ENCODE measurements at places on chromosomes 16 and 17. TPM values are rescaled to one million over a fixed set of nuclear protein-coding genes. Genes with fewer than 3 reads are reported as not detected.
A peak's percentile ranks its signal among the peaks of the same experiment; 100 is the strongest.

- no peak overlapping the region for H3K4me3 ChIP-seq
- H3K27me3 ChIP-seq: no peaks in the 10 kb centered on the region
- no peak for DNase-seq
Observed at GRCh38 chr16:59878479-59878878, 1144.4 kb upstream of the GOT2 start.

DNA sequence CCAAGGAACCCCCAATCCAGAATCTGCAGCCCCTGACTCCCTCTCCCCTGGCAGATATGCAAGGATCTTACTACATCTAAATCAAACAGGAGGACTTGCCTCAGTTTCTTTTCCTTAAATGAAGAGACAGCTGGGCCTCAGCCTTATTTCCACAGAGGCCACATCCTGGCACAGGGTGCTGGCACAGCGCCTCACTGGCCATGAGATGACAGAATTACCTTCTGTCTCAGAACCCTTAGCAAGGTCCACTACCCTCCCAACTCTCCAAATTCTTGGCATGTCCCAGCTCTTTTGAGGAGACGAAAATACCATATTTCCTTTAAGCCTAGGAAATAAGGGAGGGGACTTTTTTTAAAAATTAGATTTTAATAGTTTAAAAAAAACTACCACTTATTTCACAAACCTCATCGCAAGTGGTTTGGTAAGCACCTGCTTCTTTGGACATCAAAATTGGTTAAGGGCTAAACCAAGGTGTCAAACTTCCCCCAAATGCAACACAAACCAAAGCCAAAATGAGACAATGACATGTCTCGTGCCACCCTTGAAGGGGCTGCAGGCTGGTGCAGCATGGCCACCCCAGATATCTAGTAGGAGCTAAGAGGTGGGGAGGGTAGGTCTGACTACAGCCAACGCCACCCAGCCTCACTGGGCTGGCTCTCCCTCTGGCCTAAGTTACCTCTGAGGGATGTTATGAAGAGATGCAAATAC lies 25.3 kb downstream of the FAM117A start:
- H3K4me1 ChIP-seq: peaks cover 70% of the 10 kb centered on the region
- no peak for DNase-seq
- peak overlapping the region; percentile 95 for H3K27ac ChIP-seq
- no peaks in the 10 kb centered on the region for H3K27me3 ChIP-seq
- H3K36me3 ChIP-seq: peaks cover 16% of the 10 kb centered on the region

- peaks cover 8% of the 10 kb centered on the region for H3K27me3 ChIP-seq
- H3K36me3 ChIP-seq: peaks cover 3% of the 10 kb centered on the region
- no peak for DNase-seq
- no peak overlapping the region for H3K27ac ChIP-seq
- no peak overlapping the region for H3K4me3 ChIP-seq
Observed at GRCh38 chr16:19210968-19211367, 42.9 kb downstream of the SYT17 start.

- peaks cover 2% of the 10 kb centered on the region for H3K4me1 ChIP-seq
- no peak overlapping the region for H3K4me3 ChIP-seq
- H3K27ac ChIP-seq: no peak overlapping the region
- H3K27me3 ChIP-seq: peaks cover 5% of the 10 kb centered on the region
Observed at GRCh38 chr17:34172390-34172918, 82.6 kb upstream of the CCL2 start.

DNA sequence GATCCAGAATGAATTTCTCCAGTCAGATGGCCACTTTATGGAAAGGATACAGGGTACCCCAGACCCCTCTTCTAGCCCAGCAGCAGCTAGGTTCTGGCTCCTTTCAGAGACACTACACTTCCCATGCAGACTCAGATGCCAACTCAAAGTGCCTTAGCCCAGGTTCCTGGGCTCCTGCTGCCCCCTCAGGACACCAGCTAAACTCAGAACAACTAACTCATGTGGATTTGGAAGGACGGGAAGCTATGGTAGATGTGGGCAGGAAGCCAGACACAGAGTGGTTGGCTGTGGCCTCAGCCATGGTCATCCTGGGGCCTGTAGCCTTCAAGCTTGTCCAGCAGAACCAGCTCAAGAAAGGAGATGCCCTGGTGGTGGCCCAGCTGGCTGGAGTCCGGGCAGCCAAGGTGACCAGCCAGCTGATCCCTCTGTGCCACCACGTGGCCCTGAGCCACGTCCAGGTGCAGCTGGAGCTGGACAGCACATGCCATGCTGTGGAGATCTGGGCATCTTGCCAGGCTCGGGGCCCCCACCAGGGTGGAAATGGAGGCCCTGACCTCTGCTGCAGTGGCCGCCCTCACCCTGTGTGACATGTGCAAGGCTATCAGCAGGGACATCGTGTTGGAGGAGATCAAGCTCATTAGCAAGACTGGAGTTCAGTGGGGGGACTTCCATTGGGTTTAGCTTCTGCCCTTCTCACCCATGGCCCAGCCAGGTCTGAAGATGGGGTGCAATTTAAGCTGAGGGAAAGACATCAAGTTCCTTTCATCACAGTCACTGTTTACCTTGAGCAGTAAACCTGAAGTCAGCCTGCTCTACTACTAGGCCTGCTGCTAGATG lies 111.8 kb downstream of the N4BP1 start:
- no peak overlapping the region for H3K27ac ChIP-seq
- no peak overlapping the region for H3K4me3 ChIP-seq
- DNase-seq: no peak
- no peaks in the 10 kb centered on the region for H3K4me1 ChIP-seq
- no peaks in the 10 kb centered on the region for H3K36me3 ChIP-seq

DNA sequence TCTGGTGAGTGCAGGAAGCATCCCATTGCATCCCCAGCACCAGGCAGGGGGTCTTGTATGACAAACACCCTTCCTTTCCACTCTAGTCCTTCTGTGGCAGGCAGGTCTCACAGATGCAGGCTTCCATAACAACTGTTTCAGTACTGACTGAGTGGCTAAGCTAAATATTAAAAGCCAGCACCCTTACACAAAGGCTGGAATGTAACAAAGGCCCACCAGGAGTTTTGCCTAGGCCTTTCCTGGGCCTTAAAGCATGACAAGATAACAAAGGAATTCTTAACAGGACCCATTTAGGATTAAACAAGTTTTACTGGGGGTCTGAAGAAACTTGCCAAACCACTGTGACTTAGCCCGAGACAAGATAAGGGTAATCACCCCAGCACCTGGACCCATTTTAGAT lies 228.9 kb upstream of the RPL38 start:
- H3K4me1 ChIP-seq: no peaks in the 10 kb centered on the region
- no peak overlapping the region for H3K27ac ChIP-seq
- DNase-seq: no peak
- H3K36me3 ChIP-seq: no peaks in the 10 kb centered on the region

DNA sequence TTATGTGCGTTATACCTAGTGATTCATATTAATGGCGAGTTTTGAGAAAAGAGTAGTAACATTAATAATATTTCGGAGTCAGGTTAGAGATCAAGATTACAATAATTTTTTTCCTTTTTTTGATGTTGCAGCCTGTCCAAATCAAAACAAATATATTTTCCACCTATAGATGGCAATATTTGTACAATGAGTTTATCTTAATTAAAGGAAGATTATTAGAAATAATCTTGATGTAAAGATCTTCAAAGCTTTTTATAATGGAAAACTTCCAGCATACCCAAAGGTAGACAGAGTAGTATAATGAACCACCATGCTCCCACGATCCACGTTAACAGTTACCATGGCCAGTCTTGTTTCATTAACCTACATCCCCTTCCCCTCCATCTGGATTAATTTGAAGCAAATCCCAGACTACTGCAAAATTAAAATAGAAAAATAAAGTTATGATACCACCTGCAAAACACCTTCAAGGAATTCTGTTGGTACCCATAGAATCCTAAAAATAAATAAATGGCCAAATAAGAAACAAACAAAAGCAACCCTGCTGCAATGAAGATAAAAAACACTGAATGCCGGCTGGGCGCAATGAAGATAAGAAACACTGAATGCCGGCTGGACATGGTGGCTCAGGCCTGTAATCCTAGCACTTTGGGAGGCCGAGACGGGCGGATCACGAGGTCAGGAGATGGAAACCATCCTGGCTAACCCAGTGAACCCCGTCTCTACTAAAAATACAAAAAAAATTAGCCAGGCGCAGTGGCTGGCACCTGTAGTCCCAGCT lies 46.5 kb upstream of the GINS3 start:
- no peaks in the 10 kb centered on the region for H3K4me1 ChIP-seq
- H3K27ac ChIP-seq: no peak overlapping the region
- H3K36me3 ChIP-seq: no peaks in the 10 kb centered on the region
- no peak for DNase-seq

DNA sequence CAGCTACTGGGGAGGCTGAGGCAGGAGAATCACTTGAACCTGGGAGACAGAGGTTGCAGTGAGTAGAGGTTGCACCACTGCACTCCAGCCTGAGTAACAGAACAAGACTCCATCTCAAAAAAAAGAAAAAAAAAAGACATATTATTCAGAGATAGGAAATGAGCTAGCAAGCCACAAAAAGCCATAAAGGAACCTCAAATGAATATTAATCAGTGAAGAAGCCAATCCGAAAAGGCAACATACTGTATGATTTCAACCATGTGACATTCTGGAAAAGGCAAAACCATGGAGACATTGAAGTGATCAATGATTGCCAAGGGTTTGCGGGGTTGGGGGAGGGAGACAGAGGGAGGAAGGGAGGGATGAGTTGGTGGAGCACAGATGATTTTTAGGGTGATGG lies 8.4 kb upstream of the EXOC7 start:
- no peak overlapping the region for H3K27ac ChIP-seq
- H3K36me3 ChIP-seq: no peaks in the 10 kb centered on the region
- no peaks in the 10 kb centered on the region for H3K4me1 ChIP-seq
- H3K27me3 ChIP-seq: no peaks in the 10 kb centered on the region
- DNase-seq: no peak

ENO3 gene
- 30.7 TPM for total RNA-seq

CLDN6 gene
- not detected for total RNA-seq

ABCA3 gene
- total RNA-seq: 4.0 TPM

APOH gene
- total RNA-seq: not detected

SOST gene
- not detected for total RNA-seq

ZNF469 gene
- total RNA-seq: 1.3 TPM
